ENCODE measurements at places on chromosomes 16 and 17.

- no peak for DNase-seq
Observed at GRCh38 chr17:73365906-73366623, 54.3 kb upstream of the CDC42EP4 start.

- no peak for DNase-seq
Observed at GRCh38 chr16:86558355-86559193, 3.5 kb upstream of the MTHFSD start.

DNA sequence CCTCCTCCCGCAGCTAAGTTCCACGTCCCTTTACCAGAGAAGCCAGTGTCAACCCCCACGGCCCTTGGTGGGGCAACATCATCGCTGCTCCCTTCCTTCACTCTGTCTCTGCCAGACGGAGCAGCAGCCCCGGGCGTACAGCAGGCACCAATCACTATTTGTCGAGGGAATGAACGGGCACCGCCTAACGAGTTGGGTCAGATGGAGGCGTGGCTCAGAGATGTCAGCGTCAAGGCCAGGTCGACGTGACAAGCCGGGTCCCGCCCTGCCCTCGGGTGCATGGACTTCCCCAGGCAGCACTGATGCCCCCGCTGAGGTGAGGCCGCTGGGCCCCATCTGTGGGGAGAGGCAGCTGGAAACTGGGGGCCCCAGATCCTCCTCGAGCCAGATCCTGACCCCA lies 50.0 kb downstream of the CBFA2T3 start:
- DNase-seq: no peak

- no peak for DNase-seq
Observed at GRCh38 chr16:66469947-66470546, 43.0 kb downstream of the BEAN1 start.

DNA sequence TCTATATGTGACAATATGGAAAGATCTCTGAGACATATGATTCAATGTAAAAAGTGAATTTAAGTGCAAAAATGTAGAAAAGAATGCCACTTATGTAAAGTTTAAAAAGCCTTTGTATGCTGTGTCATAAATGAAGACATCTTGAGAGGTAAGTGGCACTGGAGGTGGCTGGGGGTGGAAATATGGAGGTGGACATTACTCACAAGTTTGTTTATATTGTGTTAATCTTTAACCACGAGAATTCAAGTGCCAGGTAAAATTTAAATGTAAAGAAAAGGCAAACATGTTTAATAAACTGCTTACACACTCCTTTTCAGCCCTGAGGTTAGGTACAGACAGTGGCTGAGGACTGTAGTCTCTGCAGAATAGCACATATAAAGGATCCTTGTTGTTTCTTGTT lies 235.1 kb downstream of the ABCC12 start:
- DNase-seq: no peak

DNA sequence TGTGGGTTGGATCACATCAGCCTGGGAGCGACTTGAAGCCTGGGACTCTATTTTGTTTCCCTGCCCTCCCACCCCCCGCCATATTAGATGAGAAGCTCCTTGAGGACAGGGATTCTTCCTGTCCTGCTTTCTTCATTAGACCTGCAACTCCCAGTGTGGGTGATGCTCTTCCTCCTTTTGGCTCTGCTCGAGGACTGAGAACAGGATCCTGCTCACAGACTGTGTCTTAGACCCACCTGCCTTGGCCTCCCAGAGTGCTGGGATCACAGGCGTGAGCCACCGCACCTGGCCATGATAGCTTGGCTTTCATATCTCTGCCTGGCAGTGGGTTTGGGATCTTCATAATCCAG lies 21.5 kb upstream of the TNS4 start:
- DNase-seq: no peak

- DNase-seq: no peak
Observed at GRCh38 chr16:19292186-19292585, 6.7 kb downstream of the CLEC19A start.

DNA sequence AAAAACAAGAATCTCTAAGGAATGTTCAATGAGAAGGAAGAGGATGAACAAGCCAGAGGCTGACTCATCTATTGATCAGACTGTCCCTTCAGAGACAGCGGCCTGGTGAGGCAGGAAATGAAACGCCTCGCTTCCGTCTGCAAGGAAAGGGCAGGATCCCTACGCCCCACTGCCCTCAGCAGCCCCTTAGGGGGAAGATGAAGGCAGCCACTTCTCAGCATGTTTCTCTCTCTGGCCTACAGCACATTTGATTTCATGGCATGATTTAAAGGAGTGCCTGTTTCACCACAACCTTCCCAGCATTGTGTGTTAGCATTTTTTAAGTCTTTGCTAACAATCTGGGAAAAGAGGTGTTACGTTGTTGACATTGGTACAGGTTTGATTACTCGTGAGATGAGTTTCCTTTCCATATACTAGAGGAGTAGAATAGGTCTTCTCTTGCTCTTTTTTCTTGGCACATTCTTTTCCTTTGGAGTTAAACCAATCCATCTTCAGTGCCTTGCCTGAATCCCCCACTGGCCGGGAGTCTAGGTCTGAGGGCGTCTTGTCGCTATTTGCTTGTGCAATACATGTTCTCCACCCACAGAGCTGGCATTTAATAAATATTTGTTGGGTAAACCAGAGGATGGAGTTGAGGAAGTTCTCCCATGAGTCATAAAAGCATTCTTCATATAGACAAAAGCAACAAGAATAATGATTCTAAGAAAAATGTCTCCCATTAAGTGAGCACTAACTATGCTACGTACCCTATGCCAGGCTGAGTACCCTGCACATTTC lies 47.4 kb downstream of the RBFOX3 start:
- no peak for DNase-seq

GRCh38 chr16:5791011-5791657 lies 693.5 kb upstream of the EEF2KMT start:
- DNase-seq: no peak

DNA sequence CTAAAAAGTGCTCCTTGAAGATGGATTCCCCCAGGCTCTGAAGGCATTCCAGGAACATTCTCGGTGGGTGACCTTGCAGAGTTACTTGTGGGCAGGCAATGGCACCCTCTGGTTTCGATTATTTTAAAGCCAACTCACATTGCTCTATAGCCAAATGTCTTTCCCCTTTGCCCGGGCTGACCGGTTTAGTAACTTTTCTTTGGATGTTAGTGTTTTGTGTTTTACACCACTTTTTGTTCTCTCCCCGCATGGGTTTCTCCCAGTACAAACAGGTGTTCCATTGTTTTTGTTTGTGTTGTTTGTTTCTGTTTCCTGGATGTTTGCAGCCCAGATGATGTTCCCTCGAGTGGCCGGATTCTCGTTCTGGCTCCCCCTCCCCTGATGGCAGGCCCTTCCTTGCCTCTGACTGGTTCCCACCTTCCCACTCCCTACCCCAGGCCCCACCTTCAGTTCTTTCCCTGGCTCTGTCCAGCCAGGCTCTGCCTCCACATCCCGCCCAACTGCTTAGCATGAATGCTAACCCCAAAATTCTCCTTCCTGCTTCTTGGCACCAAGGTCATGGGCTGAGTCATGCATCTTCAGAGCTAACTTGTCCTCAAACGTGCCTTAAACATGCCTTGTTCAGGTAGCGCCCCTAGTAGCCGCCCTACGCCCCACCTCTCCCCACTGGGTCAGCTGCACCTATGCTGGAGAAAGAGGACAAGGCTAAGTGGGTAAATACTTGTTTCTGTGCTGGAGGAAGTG lies 40.6 kb downstream of the ELAC2 start:
- DNase-seq: no peak

DNA sequence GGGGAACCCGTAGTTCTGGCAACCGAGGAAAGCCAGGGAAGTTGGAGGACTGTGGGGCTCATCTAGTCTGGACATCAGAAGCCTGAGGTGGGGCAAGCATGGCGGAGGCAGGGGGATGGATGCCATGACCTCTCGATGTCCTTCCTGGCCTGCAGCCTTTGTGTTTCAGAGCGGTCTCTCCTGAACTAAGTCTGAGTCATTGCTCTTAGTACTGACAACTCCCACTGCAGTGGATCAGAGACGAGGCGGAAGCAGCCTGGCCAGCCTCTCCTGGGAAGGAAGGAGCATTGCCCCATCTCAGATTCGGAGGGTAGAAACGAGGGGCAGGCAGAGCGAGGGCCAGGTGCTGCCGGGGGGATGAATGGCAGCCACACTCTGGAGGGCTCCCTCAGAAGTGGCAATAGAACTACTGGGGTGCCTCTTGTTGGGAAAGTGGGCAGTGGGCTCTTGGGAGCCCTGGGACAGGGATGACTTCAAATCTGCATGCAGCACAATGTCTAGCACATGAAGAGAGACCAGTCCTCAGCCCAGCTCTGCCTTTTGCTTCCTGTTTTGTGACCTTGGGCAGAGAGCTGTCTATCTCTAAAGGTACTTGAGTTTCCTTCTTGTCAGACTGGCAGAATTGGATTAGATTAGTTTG lies 3.6 kb upstream of the STAC2 start:
- DNase-seq: no peak

DNA sequence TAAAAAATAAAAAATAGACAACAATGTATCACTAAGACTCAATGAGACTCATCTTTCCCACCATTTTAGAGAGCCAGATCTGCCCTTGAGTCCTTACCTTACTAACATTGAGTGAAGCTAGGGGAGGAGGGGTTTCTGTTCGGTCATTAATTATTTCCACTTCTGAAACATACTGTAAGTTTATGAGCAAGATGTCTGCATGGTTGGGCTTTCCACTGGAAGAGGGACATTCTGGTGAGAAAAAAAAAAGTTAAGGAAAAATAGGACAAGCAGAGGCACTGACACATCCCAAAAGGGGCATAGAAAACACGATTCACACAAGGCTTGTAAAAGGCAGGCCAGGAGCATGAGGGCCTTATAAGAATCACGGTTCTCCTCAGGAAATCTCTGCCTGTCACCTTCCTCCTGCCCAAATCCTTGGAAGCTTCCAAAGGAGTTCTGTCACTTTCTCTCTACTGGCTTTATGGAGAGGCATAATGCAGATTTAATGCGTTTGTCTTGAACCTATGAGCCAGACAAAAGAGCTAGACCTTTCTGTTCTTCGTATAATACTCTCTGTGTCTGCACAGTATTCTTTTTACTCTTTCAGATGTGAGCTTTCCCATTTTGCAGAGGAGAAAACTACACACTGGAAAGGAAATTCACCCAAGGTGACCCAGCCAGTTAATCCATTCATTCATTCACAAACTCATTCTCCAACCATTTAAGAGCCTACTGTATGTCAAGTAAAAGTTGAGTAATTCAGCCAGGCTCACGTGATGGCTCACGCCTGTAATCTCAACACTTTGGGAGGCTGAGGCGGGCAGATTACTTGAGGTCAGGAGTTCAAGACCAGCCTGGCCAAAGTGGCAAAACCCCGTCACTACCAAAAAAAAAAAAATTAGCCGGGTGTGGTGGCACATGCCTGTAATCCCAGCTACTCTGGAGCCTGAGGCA lies 2.5 kb downstream of the LSM12 start:
- DNase-seq: no peak

DNA sequence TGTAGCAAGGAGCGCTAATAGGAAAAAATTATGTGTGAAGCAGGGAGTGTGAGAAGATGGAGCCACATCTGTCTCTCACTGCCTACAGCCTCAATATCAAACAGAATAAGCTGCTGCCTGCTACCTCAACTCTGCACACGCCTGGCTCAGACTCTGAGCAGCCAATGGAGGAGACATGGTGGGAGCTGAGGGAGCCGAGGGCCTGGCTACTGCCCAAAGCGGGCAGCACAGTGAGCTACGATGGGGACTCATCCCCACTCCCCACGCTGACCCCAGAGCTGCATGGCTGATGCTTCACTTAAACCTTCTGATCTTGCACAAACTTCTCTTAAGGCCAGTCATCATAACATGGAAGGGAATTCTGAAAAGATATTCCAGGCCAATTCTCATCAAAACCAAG lies 11.1 kb upstream of the FLYWCH2 start:
- DNase-seq: no peak

DNA sequence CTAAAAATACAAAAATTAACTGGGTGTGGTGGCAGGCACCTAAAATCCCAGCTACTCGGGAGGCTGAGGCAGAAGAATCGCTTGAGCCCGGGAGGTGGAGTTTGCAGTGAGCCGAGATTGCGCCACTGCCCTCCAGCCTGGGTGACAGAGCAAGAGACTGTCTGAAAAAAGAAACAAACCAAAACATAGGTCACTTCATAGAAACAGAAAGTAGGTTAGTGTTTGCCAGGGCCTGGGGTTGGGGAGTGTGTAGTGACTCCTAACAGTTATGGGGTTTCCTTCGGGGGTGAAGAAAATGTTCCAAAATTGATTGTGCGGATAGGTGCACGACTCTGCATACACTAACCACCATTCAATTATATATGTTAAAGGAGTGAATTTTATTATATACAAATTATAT lies 59.2 kb downstream of the ATP2C2 start:
- no peak for DNase-seq

DNA sequence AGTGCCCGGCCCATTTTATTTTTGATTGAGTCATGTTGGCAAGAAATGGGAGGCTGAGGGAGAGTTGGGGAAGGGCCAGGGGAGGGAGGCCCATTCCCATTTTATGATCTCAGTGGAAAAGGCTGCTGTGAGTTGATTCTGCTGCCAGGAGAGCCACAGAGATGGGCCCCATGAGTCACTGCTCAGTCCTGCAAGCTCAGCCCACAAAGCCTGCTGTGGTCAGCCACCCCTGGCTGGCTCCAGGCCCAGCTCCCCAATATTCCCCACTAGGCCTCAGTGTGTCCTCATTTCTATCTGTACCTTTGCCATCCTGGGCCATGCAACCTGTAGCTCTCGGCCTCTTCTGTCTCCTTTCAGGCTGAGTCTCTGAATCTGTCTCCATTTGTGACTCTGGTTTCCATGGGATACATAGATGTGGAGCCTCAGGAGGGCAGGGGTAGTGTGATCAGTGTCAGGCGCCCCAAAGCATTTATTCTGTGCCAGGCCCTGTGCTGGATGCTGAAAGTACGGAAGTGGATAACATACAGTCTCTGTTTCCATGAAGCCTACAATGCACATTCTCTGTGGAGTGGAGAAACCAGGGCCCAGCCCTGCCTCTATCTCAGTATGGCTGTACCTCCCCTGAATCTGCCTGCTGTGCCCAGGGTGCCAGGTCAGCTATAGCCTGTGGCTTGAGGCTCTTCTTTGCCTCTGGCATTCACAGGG lies 1.9 kb upstream of the PLEKHG4 start:
- DNase-seq: no peak

- no peak for DNase-seq
Observed at GRCh38 chr16:82845116-82845515, 218.3 kb downstream of the CDH13 start.

Measured in NCI-H146 (cell line).